Naive thymus-derived CD4-positive, alpha-beta T cell (primary cell): ENCODE measurements at places on chromosomes 16 and 17. TPM values are rescaled to one million over a fixed set of nuclear protein-coding genes. Genes with fewer than 3 reads are reported as not detected.
A peak's percentile ranks its signal among the peaks of the same experiment; 100 is the strongest.

KCNG4 gene
- not detected for polyA plus RNA-seq

ZNF750 gene
- not detected for polyA plus RNA-seq

SMPD3 gene
- 1.8 TPM for polyA plus RNA-seq

DNA sequence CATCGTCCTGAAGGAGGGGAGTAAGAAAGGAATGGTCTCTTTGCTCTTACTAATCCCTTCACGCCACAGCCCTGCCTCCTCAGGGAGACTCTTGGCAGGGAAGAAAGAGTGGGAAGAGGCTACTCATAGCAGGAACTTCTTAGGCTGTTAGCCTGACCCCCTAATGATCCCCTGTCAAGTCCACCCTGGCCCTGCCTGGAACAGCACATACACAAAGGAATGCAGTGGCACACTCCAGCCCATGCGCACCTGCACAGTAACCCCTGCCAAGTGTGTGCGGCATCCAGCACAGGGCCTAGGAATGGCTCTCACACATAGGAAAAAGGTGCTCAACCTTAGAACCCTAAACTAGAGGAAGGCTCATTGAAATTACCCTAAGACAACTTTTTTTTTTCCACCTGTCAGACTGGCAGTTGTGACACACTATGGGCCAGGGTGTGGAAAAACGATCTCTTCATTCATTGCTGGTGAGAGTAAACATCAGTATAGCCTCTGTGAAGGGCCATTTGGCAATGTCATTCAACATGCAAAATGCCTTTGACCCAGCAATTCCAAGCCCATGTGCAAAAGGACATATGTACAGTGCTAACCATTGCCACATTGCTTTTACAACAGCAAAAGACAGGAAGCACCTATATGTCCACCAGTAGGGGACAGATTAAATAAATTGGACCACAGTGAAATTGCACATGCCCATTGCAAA, 50.1 kb downstream of the PIMREG start:
- no peaks in the 10 kb centered on the region for H3K36me3 ChIP-seq
- no peaks in the 10 kb centered on the region for H3K27me3 ChIP-seq
- no peak overlapping the region for H3K27ac ChIP-seq
- no peaks in the 10 kb centered on the region for H3K4me1 ChIP-seq
- no peak overlapping the region for H3K4me3 ChIP-seq
- no peak for DNase-seq

GRCh38 chr17:69286257-69286656, 40.7 kb downstream of the ABCA5 start:
- DNase-seq: no peak
- H3K27ac ChIP-seq: no peak overlapping the region
- peaks cover 28% of the 10 kb centered on the region for H3K36me3 ChIP-seq
- H3K27me3 ChIP-seq: no peaks in the 10 kb centered on the region
- no peaks in the 10 kb centered on the region for H3K4me1 ChIP-seq

DNA sequence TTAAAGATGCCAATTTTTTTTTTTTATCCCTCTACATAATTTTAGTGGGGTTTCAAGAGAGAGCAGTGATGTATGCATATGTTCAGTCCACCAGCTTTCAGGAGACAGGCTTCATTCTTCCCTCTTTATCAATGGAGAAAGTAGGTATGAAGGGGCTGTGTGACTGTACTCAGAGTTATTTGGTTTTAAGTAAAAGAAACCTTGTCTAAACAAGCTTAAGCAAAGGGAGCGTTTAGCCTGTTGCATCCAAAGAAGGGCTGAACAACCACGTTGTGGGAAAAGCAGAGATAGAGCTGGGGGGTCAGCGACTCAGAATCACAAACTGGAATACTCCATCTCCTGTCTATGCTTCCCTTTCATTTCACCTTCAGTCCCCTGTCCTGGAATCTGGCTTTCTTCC, 50.4 kb upstream of the HAS3 start:
- no peak for DNase-seq
- no peaks in the 10 kb centered on the region for H3K36me3 ChIP-seq
- no peak overlapping the region for H3K4me3 ChIP-seq
- no peaks in the 10 kb centered on the region for H3K27me3 ChIP-seq
- no peak overlapping the region for H3K27ac ChIP-seq
- no peaks in the 10 kb centered on the region for H3K4me1 ChIP-seq

DNA sequence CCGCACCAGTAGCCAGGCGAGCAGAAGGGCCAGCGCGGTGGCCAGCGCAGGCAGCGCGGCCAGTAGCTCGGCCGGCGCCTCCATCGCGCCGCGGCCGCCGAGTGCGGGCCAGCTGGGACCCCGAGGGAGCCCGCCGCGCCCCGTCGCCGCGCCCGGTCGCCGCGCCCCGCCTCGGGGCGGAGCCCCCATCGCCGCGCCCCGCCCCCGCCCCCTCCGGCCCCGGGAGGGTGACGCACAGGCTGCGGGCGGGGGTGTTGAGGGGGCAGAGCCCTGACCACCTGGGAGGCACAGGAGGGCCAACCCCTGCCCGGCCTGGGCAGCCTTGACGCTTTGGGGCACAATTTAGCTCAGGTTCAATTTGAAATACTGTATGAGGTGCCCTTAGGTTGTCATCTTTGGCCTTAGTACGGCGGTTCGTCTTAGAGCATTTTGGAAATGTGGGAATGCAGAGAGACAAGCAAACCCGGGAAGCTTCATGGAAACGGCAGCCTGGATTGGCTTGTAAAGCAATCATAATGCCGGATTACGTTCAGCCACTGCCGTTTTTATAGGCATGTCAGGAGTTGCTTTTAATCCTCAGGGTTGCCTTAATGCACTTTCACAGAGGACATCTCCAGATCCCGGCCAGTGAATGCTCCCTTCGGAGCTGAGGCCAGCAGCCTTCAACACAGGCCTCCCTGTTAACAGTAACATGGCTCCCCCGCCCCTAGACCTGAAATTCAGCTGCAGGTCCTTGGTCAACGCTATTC, at the start of gene MXRA7:
TSS of gene MXRA7 (minus strand) at position 103 of the 749 bp plus-strand sequence. CDS start at position 84, 19 bp downstream.
- DNase-seq: peak; percentile 39
- no peak within 1 kb of the TSS for H3K4me3 ChIP-seq
- H3K27ac ChIP-seq: no peak within 1 kb of the TSS
- no peaks in the 10 kb centered on the region for H3K36me3 ChIP-seq
- peaks cover 14% of the 10 kb centered on the region for H3K4me1 ChIP-seq

- no peaks in the 10 kb centered on the region for H3K4me1 ChIP-seq
- no peaks in the 10 kb centered on the region for H3K36me3 ChIP-seq
- DNase-seq: no peak
- H3K27ac ChIP-seq: no peak overlapping the region
These were observed 202.3 kb upstream of the KCNJ16 start for GRCh38 chr17:69872675-69873262.

DNA sequence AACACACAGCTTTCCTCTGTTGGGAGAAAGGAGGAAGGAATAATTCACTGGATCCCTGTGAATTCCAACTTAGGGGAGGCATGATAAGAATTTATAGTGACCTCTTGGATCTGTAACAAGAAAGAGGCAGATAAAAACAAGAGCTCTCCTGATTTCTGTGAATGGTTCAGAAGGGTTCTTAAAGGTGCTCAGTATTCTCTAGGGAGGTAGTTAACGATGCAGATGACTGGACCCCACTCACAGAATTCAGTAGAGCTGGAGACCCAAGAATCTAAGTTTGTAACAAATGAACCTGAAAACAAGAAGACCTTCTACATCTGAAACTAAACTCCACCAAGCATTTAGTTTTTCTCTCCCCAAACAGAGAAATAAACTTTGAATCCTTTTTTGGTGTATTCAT, 8.6 kb downstream of the ZNRF1 start:
- no peak for DNase-seq
- no peaks in the 10 kb centered on the region for H3K27me3 ChIP-seq
- no peak overlapping the region for H3K4me3 ChIP-seq
- peaks cover 4% of the 10 kb centered on the region for H3K4me1 ChIP-seq

- no peaks in the 10 kb centered on the region for H3K27me3 ChIP-seq
- H3K4me3 ChIP-seq: no peak overlapping the region
- H3K27ac ChIP-seq: no peak overlapping the region
- no peaks in the 10 kb centered on the region for H3K4me1 ChIP-seq
These were observed 52.6 kb downstream of the USP22 start for GRCh38 chr17:20989991-20990855.
